ENCODE measurements at places on chromosomes 16 and 17. TPM values are rescaled to one million over a fixed set of nuclear protein-coding genes. Genes with fewer than 3 reads are reported as not detected.
A peak's percentile ranks its signal among the peaks of the same experiment; 100 is the strongest.

AATK gene
- 2.8 TPM for total RNA-seq

DNA sequence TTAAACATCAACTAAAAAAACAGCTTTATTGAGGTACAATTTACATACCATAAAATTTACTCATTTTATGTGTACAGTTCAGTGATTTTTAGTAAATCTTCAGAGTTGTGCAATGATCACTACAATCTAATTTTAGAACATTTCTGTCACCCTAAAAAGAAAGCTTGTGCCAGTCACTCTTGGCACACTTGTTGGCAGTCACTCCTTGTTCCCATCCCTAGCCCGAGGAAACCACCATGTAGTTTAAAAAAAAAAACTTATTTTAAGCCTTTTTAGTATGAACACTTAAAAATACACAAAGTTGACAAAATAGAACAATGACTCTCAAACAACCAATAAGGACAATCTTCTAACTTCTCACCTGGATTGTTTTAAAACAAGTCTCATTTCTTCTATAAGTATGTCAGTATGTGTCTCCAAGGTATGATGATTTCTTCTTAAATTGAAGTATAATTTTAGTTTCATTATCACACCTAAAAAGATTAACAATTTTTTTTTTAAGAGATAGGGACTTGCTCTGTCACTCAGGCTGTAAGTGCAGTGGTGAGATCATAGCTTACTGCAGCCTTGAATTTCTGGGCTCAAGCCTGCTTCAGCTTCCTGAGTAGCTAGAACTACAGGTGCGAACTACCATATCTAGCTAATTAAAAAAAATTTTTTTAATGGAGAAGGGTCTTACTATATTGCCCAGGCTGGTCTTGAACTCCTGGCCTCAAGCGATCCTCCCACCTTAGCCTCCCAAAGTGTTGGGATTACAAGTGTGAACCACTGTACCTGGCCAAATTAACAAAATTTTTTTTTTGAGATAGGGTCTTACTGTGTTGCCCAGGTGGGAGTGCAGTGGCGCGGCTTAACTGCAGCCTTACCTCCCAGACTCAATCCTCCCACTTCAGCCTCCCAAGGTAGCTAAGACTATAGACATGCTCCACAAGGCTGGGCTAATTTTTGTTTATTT lies 53.2 kb downstream of the PPM1E start:
- no peak for DNase-seq

DNA sequence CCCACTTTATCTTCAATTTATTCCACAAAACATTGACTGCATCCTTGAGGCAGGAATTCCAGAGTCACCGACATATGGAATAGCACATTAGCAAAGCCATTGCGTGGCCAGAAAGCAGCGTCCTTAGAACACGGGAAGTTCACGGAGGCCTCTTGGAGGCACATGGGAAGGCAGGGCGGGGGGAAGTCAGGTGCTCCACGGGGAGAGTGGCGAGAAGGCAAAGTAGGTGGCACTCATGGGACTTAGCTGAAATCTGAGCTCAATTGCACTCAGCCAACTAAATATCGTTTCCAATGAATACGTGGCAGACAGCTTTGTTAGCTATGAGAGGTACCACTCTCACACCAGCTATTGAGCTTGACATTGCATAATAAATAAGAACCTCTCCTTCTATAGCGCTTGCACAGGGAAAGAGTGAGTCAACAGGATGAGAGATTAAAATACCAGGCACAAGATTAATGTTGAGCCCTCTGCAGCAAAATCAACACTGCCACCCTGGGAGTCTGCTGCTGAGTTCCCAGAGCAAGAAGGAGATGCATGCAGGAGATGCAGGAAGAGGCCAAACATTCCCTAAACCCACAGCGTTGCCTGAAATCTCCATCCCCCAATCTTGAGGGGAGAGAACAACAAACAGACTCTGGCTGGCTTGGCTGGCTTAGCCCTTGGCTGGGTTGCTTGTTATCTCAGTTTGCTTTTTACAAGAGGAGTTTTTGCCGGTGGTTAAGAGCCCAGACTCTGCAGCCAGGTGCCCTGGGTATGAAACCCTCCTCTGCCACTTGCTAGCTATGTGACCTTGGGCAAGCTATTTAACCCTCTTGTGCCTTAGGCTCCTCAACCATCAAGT lies 28.8 kb downstream of the ABCC12 start:
- no peak for DNase-seq

C17orf113 gene
- total RNA-seq = 1.8 TPM

TSNAXIP1 gene
- 0.59 TPM for total RNA-seq

DNA sequence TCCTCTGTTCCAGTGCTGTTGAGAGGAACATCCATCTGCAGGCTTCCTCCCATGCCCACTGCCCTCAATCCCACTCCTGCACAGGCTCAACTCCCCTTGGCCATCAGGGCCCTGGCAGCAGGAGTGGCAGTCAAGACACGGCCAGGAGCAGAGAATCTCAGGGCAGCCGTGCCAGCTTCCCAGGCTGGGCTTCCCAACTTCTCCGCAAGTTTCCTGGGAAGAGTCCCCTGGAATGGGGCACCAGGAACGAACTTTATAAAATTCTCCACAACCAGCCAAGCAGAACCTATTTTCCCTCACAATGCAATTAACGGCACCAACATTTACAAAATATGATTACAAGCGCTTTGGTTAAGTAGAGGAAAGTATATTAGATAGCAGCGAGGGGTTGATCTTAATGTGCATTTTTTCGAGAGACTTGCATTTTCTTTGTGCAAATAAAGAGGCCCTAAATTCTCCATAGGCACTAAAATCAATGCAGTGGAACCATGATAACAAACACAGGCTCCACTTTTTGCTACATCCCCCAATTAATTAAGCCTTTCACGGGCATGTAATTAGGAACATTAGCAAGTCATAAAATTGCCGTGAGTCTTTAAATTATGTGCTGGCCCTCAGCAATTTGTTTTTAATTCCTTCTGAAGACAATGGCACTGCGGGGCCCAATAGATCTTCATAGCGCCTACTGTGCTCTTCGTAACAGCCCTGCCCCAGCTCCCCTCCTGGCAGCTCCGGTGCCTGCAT lies 99.9 kb upstream of the LHX1 start:
- no peak for DNase-seq

GRCh38 chr17:82474223-82475010 lies 15.9 kb downstream of the NARF start:
- DNase-seq = peak; percentile 56

GRCh38 chr16:77424871-77425604 lies 9.8 kb downstream of the ADAMTS18 start:
- no peak for DNase-seq

GRCh38 chr17:42142371-42142896 lies 12.4 kb downstream of the RAB5C start:
- DNase-seq = no peak

ABCC6 gene
- 1.9 TPM for total RNA-seq

- DNase-seq = no peak
Measured at GRCh38 chr17:10756619-10757018, 26.8 kb upstream of the TMEM220 start.

HSBP1 gene
- 59.5 TPM for total RNA-seq

GRCh38 chr17:2092253-2092652 lies 37.4 kb downstream of the HIC1 start:
- no peak for DNase-seq

GRCh38 chr17:83186226-83186625 lies 106.8 kb downstream of the METRNL start:
- no peak for DNase-seq

GRCh38 chr16:69260019-69260418 lies 51.1 kb upstream of the VPS4A start:
- DNase-seq = no peak

DNA sequence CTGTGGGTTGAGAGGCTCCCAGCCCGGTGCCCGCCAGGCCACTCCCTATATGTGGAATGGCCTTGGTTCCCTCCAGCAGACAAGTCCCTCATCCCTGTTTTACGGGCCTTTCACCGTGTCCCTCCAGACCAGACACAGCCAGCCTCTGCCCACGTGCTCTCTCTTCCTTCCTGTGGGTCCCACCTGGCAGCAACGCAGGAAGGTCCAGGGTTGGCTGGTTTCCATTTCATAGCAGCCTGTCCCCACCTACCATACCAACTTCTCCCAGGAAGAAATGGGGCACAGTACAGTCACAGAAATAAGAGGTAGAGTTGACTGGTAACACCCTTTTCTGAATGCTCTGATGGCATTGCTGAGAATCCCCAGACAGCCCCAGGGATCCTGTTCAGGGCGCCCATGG lies 34.9 kb downstream of the PLD6 start:
- DNase-seq = no peak

PLCD3 gene
- 14.1 TPM for total RNA-seq

DNA sequence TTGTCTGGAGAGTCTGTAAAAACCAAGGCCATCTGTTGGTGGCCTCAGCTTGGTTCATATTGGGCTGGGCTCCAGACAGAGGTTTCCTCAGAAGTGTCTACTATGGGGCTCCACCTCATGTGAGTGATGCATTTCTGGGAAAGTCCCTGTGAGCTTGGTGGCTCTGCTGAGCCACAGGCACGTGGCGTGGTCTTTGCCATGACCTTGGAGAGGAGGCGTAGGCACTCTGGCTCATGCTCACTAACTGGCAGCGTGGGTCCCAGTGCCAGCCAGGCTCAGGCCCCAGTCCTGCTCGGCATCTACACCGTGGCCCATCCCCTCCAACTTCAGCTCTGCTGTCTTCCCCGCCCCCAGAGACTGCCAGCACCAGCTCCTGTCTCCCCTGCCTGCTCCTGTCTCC lies 10.7 kb upstream of the SMTNL2 start:
- no peak for DNase-seq

DNA sequence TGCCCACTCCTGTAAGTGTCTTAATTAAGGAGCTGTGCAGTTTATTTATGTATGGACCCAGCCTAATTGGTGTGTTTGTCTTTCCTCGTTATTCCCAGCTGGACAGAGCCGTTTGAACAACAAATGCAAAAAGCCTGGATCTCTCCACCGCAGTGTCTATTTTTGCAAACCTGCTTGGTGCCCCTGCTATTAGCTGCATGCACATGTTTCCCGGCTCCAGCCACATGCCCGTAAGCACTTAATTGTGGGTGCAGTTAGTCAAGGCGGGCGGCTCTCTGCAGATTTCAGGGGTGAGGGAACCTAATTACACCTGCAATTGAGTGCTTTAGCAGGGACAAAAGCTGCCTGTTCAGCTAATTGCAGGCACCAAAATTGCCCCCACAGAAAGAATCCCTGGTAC lies 74.0 kb upstream of the GSE1 start:
- DNase-seq = no peak

DNA sequence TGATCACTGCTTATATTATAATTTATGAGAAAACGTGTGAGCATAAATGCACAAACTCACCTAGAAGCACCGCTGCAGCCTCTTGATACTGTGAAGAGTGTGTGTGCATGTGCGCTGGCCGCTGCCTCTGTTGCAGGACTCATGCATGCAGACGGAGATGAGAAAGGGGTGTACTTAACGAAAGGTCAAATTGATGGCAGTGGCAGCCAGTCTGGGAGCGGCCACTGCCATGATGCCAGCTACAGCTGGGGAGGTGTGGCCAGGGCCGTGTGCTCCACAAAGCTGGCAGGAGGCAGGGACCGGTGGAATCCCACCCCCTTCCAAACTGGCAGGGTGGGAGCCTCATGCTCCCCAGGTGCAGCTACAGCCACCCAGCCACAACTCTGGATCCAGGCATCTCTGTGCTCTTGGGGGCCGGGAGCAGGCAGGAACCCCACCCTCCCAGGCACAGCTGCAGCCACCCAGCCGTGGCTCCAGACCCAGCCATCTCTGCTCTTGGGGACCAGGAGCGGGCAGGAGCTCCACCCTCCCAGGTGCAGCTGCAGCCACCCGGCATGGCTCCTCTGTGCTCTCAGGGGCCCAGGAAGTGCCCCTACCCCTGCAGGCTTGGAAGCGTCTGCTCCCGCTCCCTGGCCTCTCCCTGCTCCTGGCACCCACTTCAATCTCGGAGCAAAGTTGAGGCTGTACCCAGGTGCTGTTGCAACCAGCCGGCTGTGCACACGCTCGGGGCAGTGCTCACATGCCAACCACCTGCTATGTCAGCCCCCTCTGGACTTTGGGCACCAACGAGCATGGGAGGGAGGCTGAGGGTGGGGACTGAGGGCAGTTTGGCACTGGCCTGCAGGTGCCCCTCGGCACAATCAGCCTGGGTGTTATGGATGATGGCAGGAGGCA lies 77.5 kb upstream of the CHMP6 start:
- DNase-seq = no peak

- DNase-seq = no peak
Measured at GRCh38 chr17:74394977-74395376, 27.7 kb downstream of the GPR142 start.

GAA gene
- 12.0 TPM for total RNA-seq

- DNase-seq = no peak
Measured at GRCh38 chr17:77109159-77109759, 31.5 kb upstream of the SEC14L1 start.

BRIP1 gene
- 10.5 TPM for total RNA-seq

DNA sequence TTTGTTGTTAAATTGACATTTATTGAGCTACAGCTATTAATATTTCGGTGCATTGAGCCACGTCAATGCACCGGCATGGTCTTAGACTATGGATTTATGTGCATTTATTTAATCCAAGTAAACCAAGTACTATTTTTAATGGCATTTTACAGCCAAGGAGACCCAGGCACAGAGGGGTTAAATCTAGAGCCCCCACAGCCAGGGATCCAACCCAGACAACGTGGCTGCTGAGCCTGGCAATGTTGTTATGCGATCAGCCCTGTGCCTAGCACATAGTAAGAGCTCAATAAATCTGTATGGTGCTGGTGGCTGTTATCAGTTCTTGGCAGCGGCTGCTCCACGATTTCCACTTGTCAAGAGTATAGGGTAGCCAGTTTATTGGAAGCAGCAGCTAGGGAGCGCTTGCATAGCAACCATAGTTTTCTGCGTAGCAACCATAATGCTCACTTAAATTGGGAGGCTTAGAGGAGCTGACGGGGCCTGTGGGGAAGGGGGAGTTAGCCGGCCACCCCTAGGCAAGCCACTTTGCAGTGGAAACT lies 541 bp upstream of the RBBP6 start:
- DNase-seq = peak; percentile 98

DNA sequence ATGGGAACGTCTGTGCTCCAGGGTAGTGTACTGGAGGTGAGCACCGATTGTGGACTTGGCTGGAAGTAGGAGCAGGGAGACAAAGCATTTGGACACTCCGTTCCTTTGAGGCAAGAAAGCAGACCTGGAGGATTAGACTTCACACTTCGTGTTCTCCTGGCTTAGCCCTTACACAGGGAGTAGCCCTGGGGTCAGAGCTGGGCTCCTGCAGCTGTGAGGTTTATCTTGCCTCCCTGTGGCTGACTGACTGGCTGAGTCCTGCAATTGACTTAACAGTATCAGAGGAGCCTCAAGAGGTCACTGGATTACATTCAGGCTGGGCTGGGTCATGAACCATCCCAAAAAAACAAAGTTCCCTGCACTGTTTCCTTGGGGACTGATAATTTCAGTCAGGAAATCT lies 37.1 kb downstream of the MPRIP start:
- no peak for DNase-seq

GRCh38 chr17:55238931-55239297 lies 25.8 kb upstream of the HLF start:
- no peak for DNase-seq

DNA sequence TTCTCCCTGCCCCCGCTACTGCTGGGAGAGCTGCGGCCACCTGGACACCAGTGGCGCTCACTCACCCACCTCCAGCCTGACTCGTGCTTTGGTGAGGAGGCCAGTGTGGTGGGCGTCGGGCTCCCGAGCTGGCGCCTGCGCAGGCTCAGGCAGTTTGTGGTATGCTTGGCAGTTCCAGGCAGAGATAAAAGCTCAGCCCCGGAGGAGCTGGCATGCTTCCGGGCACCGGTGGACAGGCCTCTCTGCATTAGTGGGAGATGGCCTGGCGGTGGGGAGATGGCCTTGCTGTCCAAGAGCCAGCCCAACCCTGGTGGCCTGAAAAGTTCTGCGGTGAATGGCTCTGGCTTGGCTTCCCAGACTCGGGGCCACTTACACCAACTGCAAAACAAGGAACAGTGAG lies 4.1 kb downstream of the ADGRG1 start:
- no peak for DNase-seq
